ENCODE measurements at places on chromosomes 6 and 20.

GRCh38 chr6:163613668-163614067 lies 199.2 kb downstream of the QKI start:
- DNase-seq = no peak

- peak; percentile 25 for DNase-seq
Measured at GRCh38 chr20:1533059-1533458, 24.4 kb downstream of the SIRPD start.

DNA sequence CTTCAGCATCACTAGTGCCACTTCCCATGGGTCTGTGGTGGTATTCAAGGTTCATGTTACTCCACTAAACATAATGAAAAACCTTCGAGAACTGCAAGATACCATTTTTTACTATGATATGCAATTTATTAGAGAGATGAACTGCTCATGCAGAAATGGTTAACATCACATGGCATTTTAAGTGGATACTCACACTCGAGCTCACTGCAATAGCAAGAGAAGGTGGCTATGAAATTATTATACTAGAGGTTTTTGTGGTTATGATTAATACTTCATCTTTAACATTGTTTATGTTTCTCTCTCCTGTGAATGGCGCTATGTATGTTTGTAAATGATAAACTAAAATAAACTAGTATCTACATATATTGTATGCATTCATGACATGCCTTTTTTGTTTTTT lies 35.1 kb downstream of the SCAF8 start:
- DNase-seq = no peak

- DNase-seq = no peak
Measured at GRCh38 chr20:32527052-32527446, 58.1 kb downstream of the NOL4L start.

DNA sequence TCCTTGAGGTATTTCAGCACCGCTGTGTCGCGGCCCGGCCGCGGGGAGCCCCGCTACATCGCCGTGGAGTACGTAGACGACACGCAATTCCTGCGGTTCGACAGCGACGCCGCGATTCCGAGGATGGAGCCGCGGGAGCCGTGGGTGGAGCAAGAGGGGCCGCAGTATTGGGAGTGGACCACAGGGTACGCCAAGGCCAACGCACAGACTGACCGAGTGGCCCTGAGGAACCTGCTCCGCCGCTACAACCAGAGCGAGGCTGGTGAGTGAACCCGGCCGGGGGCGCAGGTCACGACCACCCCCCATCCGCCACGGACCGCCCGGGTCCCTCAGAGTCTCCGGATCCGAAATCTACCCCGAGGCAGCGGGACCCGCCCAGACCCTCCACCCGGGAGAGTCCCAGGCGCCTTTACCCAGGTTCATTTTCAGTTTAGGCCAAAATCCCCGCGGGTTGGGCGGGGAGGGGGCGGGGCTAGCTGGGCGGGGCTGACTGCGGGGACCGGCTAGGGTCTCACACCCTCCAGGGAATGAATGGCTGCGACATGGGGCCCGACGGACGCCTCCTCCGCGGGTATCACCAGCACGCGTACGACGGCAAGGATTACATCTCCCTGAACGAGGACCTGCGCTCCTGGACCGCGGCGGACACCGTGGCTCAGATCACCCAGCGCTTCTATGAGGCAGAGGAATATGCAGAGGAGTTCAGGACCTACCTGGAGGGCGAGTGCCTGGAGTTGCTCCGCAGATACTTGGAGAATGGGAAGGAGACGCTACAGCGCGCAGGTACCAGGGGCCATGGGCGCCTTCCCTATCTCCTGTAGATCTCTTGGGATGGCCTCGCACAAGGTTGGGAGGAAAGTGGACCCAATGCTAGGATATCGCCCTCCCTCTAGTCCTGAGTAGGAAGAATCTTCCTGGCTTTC lies 693 bp downstream of the HLA-F start:
- no peak for DNase-seq

- no peak for DNase-seq
Measured at GRCh38 chr20:37868851-37869333, 34.0 kb upstream of the VSTM2L start.

GRCh38 chr6:126035764-126036163 lies 49.4 kb downstream of the TRMT11 start:
- no peak for DNase-seq

DNA sequence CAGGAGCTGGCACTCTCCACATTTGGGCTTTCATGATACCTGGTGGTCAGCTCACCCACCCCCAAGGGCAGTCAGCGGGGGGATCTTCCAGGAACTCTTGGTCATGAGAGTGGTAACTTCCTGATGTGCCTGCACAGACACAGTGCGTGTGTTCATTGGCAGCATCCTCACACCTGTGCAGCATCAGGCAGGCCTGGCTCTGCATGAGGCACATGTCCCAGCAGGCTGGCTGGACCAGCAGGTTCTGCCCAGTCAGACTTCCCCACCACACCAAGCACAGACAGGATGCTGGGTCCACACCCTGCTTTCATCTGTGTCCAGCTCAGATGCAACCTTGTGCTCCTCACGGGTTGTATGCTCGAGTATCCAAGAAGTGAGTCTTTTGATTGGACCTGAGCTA lies 15.7 kb upstream of the UNC93A start:
- no peak for DNase-seq

DNA sequence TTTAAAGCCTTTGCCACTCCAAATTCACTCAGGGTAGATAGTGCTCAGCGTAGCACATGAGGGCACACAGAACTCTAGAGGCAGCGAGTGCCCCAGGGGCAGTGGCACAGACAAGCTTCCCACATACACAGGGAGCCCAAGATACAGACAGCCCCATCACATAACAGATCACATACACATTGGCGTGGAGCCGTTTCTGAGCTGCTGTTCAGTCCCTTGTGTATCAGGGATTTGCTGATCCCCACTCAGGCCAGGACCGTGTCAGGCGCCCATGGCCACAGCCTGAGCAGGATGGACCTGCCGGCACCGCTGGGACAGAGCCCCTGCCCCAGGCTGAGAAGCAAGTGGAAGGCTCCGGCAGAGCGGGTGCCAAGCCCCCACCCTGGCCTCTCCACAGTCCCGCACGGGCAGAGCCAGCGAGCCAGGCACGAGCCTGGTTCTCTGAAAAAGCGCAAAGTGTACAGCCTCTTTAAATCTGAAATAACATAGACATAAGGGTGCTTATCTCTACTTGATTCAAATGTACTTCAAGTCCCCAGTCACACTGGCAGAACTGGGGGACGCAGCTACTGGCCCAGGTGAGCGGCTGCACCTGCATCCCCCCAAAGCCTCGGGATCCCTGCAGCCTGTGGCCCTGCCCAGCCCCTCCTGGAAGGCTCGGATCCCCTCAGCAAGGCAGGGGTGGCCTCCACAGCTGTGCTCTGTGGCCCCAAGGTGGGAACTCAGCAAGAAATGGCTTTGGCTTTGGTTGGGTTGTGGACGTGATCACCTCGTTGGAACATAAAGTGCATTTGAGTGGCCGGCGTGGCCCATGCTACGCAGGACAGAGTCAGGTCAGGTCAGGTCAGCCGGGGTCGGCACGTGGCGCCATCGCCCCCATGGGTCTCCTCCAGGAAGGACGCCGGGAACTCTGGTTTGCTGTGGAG lies 231.3 kb downstream of the ERMARD start:
- no peak for DNase-seq

GRCh38 chr20:52921340-52921739 lies 50.8 kb upstream of the TSHZ2 start:
- DNase-seq = no peak

DNA sequence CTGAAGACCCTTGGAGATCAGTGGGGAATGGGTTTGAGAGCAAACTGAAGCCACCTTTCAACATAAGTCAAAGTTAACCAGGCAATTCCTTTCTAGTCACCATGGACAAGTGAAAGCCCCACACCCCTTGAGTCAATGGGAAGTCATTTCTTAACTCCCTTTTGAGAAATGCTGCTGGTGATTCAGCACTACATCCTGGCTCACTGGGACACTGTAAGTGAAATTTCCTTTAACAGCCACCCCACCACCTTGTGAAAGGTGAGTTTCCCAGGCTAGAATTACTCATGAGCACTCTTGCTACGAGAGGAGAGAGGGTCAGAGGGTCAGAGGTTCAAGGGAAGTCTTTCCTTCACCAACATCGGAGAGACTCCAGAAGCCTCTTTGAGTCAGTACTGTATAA lies 93.3 kb upstream of the MARCKS start:
- no peak for DNase-seq

Data from GDM1 (cell line).